NCI-H226 (cell line): ENCODE measurements at places on chromosomes 7 and 10.

- peak; percentile 53 for DNase-seq
Measured at GRCh38 chr10:3708852-3709251, 76.2 kb downstream of the KLF6 start.

- no peak for DNase-seq
Measured at GRCh38 chr10:5719546-5719945, 34.9 kb downstream of the TASOR2 start.

DNA sequence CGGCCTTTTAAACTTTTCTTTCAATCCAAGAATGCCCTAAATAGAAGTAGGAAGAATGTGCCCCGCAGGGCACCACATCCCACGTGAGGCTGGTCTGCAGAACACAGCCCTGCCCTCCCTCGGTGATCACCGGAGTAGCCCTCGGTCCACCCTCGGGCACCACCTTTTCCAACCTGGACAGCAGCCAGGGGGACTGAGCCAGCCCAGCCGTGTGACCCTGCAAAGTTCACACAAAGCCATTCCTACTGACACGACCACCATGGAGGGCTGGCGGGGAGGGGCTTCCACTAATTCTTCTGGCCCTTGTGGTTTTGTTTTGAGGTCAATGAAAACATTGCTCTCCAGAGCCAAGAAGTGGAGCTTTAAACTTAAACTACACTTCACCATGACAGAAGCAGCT lies 132.2 kb downstream of the TCERG1L start:
- DNase-seq, result no peak

DNA sequence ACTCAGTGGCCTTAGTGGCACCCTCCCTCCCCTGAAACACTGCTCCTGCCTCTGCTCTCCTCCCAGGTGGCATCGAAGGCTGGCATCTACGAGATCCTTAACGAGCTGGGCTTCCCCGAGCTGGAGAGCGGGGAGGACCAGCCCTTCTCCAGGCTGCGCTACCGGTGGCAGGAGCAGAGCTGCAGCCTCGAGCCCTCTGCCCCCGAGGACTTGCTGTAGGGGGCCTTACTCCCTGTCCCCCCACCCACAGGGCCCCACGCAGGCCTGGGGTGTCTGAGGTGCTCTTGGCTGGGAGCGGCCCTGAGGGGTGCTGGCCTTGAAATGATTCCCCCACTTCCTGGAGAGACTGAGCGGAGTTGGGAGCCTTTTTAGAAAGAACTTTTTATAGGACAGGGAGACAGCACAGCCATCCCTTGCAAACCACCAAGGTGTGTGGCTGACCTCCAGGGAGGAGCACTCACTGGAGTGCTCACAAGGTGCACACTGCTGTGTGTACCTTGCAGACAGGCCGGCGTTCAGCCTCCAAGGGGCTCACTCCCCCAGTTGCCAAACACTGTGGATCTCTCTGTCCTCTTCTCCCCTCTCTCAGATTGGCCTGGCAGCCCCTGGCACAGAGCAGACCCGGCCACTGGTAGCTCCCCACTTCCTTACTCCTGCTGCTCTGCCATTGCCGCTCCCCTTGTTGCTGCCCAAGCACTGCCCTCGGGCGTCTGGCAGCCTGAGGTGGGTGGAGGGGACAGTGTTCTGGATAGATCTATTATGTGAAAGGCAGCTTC lies 35.8 kb downstream of the PRF1 start:
- DNase-seq, result no peak

- no peak for DNase-seq
Measured at GRCh38 chr7:130400120-130400572, 19.9 kb downstream of the CPA1 start.

DNA sequence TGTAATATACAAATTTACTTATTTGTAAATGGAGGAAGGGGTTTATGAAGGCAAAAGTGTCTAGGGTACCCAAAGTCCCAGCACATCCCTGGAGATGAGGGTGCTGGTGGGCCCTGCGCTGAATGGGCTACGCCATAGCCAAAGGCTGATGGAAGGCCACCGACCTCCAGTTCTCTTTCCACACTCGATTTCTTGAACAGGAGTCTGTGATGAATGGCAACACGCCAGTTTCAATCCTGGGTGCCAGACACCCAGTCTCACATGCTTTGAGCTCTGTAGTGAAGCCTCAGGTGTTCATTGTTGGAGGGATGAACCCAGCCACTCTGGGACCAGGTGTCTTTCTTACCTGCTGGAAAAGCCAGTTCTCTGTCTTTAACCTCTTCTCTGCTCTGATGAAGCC lies 752 bp downstream of the LRMDA start:
- no peak for DNase-seq

DNA sequence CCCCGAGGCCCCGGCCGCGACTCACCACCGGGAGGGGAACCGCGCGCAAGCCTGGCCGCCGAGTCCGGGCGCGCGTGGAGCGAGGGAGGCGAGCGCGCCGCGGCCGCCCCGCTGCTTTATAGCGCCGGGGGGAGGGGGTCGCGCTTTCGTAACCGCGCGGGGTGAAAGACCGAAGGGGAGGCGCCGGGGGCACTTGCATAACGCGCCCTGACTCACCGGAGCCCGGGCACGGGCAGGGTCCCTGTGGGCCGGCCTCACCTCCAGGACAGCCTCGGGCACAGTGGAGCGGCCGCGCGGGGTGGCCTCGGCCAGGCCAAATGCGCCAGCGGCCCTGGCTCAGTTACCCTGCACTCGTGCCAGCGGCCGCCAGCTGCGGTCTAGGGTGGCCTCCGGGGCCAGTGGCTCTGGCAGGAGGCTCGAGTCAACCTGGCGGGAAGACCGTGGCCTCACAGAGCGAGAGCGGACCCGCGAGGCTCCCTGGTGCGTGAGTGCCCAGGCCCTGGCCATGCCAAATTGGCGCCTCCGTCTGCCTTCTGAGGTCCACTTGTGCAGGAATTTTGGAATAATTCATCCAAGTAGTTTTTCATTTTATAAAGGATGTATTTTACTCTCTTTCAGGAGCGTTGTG lies at the start of gene RBP4:
Gene RBP4, minus strand, starts transcription at position 90 of the 628 bp plus-strand sequence. CDS start 207 bp downstream, outside the sequence.
- DNase-seq, result no peak

DNA sequence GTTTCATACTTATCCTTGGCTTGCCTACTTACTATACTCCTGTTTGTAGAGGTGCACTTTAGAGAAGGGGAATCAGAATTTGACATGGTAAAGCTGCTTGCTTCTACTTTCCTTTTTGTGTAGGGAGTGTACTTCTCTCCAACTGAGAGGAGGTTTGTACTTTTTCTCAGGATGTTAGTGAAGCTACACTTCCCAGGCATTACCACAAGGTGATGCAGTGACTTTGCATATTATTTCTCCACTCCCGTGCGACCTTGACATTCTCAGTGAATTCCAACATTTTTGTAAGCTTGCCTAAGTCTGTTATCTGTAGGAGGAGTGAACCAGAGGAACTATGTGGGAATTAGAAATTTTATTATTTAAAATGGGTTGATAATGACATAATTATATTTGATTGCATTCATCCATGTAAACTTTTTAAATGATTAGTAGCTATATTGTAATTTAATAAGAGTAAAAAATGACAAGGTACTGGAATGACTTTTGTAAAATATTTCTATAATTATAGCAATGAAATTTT lies 5.2 kb downstream of the TAX1BP1 start:
- DNase-seq, result peak; percentile 98

DNA sequence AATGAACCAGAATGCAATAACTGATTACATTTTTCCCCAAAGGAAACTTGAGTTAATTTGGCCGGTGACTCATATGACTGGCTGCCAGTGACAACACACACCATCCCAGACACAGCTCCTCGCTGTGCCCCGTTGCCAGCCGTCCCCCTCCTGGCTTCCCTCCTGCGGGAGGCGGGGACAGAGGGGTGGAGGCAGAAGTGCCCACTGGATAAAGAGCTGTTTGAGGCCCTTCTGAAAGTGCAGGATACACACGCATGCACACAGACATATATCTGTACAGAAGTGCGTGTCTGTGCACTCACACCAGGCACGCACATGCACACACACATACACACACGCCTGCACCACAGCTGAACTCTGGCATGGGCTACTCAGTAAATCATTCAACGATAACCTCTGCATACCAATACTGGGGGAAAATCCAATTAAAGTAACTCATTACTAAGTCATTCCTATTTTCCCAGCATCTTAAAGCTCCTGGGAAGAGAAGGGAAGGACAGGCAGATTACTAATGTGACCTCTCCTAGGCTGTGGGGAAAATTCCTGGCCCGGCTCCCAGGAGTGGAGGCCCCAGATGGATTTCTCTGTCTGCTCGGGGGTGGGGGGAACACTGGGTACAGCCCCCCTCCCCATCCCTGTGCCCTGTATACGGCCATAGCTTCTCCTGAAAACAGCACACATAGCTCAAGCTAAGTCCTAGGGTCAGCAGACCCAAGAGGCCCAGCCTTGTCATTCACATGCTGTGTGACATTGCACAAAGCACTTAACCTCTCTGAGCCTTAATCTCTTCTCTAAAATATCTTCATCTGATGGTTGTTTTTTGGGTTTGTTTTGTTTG lies 52.3 kb upstream of the MYL10 start:
- DNase-seq, result peak; percentile 35

GRCh38 chr10:58511765-58512490 lies 744 bp upstream of the BICC1 start:
- DNase-seq, result no peak

DNA sequence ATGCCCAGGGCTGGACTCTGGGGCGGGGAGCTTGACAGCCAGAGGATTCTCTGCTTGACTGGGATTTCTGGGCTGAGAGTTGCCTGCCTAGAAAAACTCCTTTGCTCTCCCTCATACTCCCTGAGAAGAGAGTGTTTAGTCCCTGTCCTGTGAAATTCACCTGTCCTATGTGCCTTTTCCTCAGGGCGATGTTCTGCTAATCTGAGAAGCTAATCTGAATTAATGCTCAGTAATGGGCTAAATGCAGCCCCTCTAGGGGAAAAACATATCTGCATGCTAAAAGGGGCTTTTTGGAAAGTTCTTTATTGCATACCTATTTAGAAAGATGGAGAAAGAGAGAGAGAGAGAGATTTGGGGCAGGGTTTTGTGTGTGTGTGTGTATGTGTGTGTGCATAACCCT lies 454.4 kb downstream of the GATA3 start:
- no peak for DNase-seq

DNA sequence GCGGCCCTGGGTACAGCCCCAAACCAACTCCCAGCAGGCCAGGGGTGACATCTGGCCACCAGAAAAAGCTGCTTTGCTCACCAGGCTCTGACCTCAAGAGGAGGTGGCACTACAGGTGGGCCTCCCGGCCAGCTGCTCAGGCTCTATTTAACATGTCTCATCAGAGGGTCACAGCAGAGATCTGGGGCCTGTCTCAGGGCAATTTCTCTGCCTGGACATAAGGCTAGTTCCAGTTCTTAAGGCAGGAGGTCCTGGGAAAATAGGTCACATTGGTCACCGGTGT lies 88.6 kb downstream of the GFRA1 start:
- DNase-seq, result no peak

GRCh38 chr7:41882256-41882655 lies 179.4 kb upstream of the INHBA start:
- DNase-seq, result no peak

- DNase-seq, result no peak
Measured at GRCh38 chr7:36546331-36546730, 156.7 kb downstream of the ANLN start.

- peak; percentile 65 for DNase-seq
Measured at GRCh38 chr7:31735991-31736982, 49.3 kb downstream of the PPP1R17 start.

DNA sequence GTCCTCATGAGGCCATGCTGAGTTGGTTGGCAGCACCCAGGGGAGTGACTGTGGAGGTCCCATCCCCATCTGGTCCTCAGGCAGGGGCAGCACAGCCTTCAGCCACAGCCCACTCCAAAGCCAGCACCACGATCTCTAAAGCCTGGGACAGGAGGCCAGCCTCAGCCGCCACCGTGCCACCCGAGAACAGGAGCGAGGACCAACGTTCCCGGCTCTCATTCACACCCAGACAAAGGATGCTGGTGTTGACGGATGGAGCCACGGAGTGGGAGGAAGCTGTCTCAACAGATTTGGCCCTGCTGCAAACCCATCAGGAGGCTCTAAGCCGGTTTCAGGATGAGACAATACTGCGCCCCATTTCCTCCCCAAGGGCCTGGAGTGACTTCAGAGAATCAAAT lies 42.7 kb upstream of the PPP2R2D start:
- DNase-seq, result no peak

- no peak for DNase-seq
Measured at GRCh38 chr7:1457949-1458682, 1.2 kb downstream of the MICALL2 start.

GRCh38 chr10:89591796-89592271 lies 53.2 kb downstream of the PANK1 start:
- no peak for DNase-seq

DNA sequence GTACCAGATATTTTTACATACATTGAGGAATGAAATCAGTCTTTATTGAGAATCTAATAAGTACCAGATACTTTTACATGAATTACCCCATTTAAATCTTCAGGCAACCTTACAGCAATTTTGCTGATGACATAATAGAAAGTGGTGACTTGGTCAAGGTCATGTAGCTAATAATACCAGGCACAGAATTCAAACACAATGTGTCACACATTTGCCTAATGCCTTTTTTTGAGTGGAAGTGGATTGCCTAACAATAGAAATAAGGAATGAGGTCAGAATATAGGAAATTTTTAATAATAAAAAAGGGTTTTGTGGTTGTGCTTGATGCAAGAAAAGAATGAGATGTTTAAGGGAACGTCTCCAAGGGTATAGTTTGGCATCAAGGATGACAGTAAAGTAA lies 466.6 kb upstream of the IGFBP3 start:
- peak; percentile 33 for DNase-seq

DNA sequence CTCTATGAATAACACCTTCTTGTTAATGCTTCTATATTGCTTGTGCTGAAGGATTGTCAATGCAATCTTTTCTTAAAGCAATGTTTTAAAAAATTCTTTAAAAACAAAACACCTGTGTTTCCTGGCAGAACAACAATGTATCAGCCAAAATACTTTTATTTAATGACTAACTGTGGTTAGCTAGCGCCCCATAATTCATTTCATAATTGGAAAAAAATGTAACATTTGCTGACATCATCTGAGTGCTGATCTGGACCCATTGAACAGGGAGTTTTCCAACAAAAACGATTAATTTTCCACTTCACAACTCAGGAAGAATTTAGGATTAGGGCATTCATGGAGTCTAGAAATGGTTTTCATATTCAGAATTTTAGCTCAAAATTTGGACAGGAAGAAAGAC lies 137.6 kb upstream of the CDK6 start:
- DNase-seq, result peak; percentile 80

DNA sequence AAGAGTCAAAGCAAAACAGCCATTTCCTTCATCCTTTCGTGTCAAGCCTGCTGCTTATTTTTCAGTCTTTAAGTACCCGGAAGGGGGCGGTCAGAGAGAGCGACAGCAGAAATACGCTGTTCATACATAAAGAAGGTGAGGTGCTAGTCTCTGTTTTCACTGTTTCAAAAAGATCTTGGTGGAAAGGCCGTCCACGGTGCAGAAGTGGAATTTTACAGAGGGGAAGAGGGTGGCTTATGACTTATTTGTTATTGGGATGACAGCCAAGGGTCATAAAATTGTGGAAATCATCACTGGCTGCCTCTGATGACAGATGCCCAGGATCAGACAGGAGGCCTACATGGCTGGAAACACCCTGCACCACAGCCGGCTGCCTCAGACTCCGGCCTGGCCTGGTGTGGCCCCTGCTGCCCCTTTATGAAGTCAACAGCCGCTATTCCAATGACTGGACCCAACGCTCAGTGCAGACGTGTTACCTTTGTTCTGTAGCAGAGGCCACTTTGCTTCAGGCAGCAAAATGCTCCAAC lies 57.0 kb downstream of the HIPK2 start:
- DNase-seq, result no peak

GRCh38 chr10:42963312-42963711 lies 113.6 kb upstream of the RET start:
- DNase-seq, result no peak

- no peak for DNase-seq
Measured at GRCh38 chr7:26237035-26237807, 35.7 kb downstream of the CBX3 start.

GRCh38 chr7:136845899-136846465 lies 22.5 kb upstream of the CHRM2 start:
- no peak for DNase-seq
